ENCODE measurements at places on chromosomes 5 and 9. TPM values are rescaled to one million over a fixed set of nuclear protein-coding genes. Genes with fewer than 3 reads are reported as not detected.

TTC16 gene
- not detected for total RNA-seq

MEGF9 gene
- 6.3 TPM for total RNA-seq

PCDHGA10 gene
- total RNA-seq: 2.4 TPM

KIAA0825 gene
- 1.9 TPM for total RNA-seq

FOXI1 gene
- total RNA-seq: not detected

HAPLN1 gene
- total RNA-seq: not detected

SELENOP gene
- 231 TPM for total RNA-seq

ZNF366 gene
- total RNA-seq: 2.0 TPM

OMD gene
- 4.0 TPM for total RNA-seq

GRCh38 chr5:126448720-126449119 is 25.5 kb downstream of the GRAMD2B start:
- no peak overlapping the region for H3K27ac ChIP-seq
- no peaks in the 10 kb centered on the region for H3K27me3 ChIP-seq
- no peaks in the 10 kb centered on the region for H3K4me1 ChIP-seq
- H3K4me3 ChIP-seq: no peak overlapping the region
- no peaks in the 10 kb centered on the region for H3K36me3 ChIP-seq

DNA sequence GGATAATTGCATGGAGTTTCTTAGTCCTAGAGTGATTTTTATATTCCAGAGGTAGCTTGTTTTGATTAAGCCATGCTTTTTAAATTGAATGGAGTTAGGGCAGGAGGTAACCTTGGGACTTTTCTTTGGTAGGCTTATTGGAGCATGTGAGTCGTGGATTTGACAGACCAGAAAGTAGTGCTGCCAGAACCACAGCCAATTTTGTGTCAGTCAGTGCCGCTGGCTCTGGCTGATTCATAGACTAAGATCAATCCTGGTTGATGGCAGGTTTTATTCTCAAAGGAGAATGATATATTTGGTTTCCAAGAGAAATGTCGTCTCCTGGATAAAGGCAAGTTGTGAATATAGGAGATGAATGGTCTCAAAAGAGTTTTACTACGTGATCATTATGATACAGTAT is 20.3 kb downstream of the RAI14 start:
- H3K36me3 ChIP-seq: no peaks in the 10 kb centered on the region
- no peaks in the 10 kb centered on the region for H3K27me3 ChIP-seq
- no peak for DNase-seq
- H3K4me3 ChIP-seq: no peak overlapping the region
- no peaks in the 10 kb centered on the region for H3K4me1 ChIP-seq

GRCh38 chr5:174348311-174348981 is 302.9 kb downstream of the NSG2 start:
- no peaks in the 10 kb centered on the region for H3K27me3 ChIP-seq
- no peak for DNase-seq
- no peaks in the 10 kb centered on the region for H3K4me1 ChIP-seq
- H3K27ac ChIP-seq: no peak overlapping the region
- no peaks in the 10 kb centered on the region for H3K36me3 ChIP-seq

GRCh38 chr5:106097340-106097739 is 1573.4 kb downstream of the EFNA5 start:
- no peaks in the 10 kb centered on the region for H3K36me3 ChIP-seq
- no peak overlapping the region for H3K27ac ChIP-seq
- H3K4me3 ChIP-seq: no peak overlapping the region
- H3K4me1 ChIP-seq: no peaks in the 10 kb centered on the region

DNA sequence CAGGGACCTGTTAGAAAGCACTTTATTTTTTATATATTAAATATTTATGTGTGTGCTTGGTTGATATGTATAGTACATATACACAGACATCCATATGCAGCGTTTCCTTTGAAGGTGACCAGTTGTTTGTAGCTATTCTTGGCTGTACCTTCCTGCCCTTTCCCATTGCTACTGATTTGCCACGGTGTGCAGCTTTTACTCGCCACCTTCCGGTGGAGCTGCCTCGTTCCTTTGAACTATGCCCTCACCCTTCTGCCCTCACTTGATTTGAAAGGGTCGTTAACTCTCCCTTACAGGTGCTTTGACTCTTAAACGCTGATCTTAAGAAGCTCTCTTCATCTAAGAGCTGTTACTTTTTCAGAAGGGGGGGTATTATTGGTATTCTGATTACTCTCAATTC is 20.5 kb downstream of the RGMB start:
- H3K27me3 ChIP-seq: no peaks in the 10 kb centered on the region
- H3K27ac ChIP-seq: no peak overlapping the region
- no peak overlapping the region for H3K4me3 ChIP-seq
- peaks cover 35% of the 10 kb centered on the region for H3K4me1 ChIP-seq
- no peaks in the 10 kb centered on the region for H3K36me3 ChIP-seq
- no peak for DNase-seq

GRCh38 chr5:79699763-79700400 is 10.2 kb downstream of the CMYA5 start:
- no peaks in the 10 kb centered on the region for H3K36me3 ChIP-seq
- DNase-seq: no peak
- H3K27me3 ChIP-seq: no peaks in the 10 kb centered on the region
- H3K27ac ChIP-seq: peak overlapping the region; percentile 99
- peak overlapping the region; percentile 31 for H3K4me3 ChIP-seq

DNA sequence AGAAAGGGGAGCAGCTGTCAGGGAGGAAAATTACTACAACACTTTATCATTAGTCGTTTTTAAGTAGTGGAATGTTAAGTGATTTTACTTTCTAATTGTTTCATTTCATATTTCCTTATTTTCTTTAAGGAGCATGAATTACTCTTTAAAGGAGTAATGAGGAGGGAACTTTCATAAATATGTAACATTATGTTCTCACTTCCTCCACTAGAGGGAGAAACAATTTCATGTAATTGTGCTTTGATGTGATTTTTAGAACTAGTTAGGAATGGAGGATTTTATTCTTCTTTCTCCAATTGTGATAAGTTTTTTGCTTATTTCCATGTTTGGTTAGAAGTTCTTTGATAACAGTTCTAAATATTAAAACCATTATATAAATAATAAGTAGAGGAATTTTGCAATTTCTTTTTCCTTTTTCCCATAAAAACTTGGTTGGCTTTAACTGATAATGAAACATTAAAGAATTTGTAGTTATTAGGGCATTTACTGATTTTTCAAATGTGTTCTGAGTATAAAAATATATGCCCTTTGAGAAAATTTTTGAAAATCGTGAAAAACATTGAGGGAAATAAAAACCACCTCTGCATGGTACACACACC is 25.6 kb downstream of the CEP78 start:
- H3K36me3 ChIP-seq: peaks cover 8% of the 10 kb centered on the region
- H3K4me3 ChIP-seq: no peak overlapping the region

GRCh38 chr5:115460472-115460871 is 84.1 kb downstream of the FEM1C start:
- peaks cover 46% of the 10 kb centered on the region for H3K4me1 ChIP-seq
- no peaks in the 10 kb centered on the region for H3K27me3 ChIP-seq
- peak overlapping the region; percentile 64 for H3K27ac ChIP-seq
- no peaks in the 10 kb centered on the region for H3K36me3 ChIP-seq
- H3K4me3 ChIP-seq: no peak overlapping the region

DNA sequence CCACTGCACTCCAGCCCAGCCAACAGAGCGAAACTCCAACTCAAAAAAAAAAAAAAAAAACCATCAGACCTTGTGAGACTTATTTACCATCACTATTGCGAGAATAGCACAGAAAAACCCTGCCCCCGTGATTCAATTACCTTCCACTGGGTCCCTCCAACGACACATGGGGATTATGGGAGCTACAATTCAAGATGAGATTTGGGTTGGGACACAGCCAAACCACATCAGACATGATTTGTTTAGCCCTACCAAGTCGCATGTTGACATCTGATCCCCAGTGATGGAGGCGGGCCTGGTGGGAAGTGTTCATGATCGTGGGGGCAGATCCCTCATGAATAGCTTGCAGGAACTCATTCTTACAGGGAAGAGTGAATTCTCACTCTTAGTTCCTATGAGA is 26.6 kb downstream of the MYO10 start:
- H3K27ac ChIP-seq: no peak overlapping the region
- no peak overlapping the region for H3K4me3 ChIP-seq
- no peak for DNase-seq
- H3K27me3 ChIP-seq: no peaks in the 10 kb centered on the region
- peaks cover 10% of the 10 kb centered on the region for H3K4me1 ChIP-seq

GRCh38 chr5:31090467-31090866 is 103.0 kb upstream of the CDH6 start:
- no peak for DNase-seq
- no peaks in the 10 kb centered on the region for H3K4me1 ChIP-seq
- H3K36me3 ChIP-seq: no peaks in the 10 kb centered on the region
- no peak overlapping the region for H3K4me3 ChIP-seq
- H3K27ac ChIP-seq: no peak overlapping the region
- no peaks in the 10 kb centered on the region for H3K27me3 ChIP-seq

DNA sequence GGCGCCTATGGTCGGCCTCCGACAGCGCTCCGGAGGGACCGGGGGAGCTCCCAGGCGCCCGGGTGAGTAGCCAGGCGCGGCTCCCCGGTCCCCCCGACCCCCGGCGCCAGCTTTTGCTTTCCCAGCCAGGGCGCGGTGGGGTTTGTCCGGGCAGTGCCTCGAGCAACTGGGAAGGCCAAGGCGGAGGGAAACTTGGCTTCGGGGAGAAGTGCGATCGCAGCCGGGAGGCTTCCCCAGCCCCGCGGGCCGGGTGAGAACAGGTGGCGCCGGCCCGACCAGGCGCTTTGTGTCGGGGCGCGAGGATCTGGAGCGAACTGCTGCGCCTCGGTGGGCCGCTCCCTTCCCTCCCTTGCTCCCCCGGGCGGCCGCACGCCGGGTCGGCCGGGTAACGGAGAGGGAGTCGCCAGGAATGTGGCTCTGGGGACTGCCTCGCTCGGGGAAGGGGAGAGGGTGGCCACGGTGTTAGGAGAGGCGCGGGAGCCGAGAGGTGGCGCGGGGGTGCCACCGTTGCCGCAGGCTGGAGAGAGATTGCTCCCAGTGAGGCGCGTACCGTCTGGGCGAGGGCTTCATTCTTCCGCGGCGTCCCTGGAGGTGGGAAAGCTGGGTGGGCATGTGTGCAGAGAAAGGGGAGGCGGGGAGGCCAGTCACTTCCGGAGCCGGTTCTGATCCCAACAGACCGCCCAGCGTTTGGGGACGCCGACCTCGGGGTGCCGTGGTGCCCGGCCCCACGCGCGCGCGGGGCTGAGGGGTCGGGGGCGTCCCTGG is 561 bp downstream of the DAPK1 start:
- no peaks in the 10 kb centered on the region for H3K36me3 ChIP-seq
- H3K27ac ChIP-seq: peak overlapping the region; percentile 62
- no peaks in the 10 kb centered on the region for H3K27me3 ChIP-seq

- H3K27me3 ChIP-seq: no peaks in the 10 kb centered on the region
- H3K4me1 ChIP-seq: no peaks in the 10 kb centered on the region
- no peak for DNase-seq
- H3K27ac ChIP-seq: no peak overlapping the region
- no peaks in the 10 kb centered on the region for H3K36me3 ChIP-seq
- no peak overlapping the region for H3K4me3 ChIP-seq
Measured at GRCh38 chr5:6410421-6410820, 32.1 kb upstream of the MED10 start.

GRCh38 chr5:41447650-41448510 is 62.5 kb downstream of the PLCXD3 start:
- H3K27me3 ChIP-seq: no peaks in the 10 kb centered on the region
- H3K27ac ChIP-seq: no peak overlapping the region
- H3K4me3 ChIP-seq: no peak overlapping the region
- no peak for DNase-seq

GRCh38 chr9:72173080-72173479 is 23.8 kb downstream of the GDA start:
- H3K4me3 ChIP-seq: no peak overlapping the region
- H3K27ac ChIP-seq: no peak overlapping the region
- H3K4me1 ChIP-seq: peaks cover 22% of the 10 kb centered on the region
- no peak for DNase-seq

GRCh38 chr5:168831383-168831782 is 252.2 kb upstream of the PANK3 start:
- no peak for DNase-seq
- no peaks in the 10 kb centered on the region for H3K4me1 ChIP-seq
- no peaks in the 10 kb centered on the region for H3K27me3 ChIP-seq
- H3K27ac ChIP-seq: no peak overlapping the region

All from gastrocnemius medialis (tissue), 4 donors.